ENCODE measurements at places on chromosomes 5 and 9.

GRCh38 chr5:124315741-124316415 is 430.6 kb downstream of the ZNF608 start:
- no peak for DNase-seq

GRCh38 chr9:73683862-73684591 is 532.4 kb downstream of the ANXA1 start:
- no peak for DNase-seq

GRCh38 chr5:87268126-87268969 is 665 bp downstream of the RASA1 start:
- peak; percentile 66 for DNase-seq

DNA sequence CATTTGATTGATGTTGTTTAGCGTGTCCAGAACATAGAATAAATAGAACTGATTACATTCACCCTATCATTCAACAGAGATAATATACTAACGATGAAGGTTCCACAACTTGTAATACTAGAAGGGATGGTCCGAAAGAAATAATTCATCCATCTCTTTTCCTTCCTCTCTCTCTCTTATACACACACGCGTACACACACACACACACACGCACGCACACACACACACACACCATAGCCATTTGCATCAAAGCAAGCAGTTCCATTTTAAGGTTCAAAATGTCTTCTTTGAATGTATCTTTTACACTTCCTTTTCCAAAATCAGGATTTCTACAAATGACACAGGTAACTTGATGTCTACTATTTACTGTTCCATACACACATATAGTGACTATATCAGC is 887 bp downstream of the GDA start:
- DNase-seq, result no peak

GRCh38 chr5:23820765-23821471 is 313.5 kb downstream of the PRDM9 start:
- DNase-seq, result no peak

- no peak for DNase-seq
These were observed 140.4 kb upstream of the WWC1 start for GRCh38 chr5:168151041-168151440.

DNA sequence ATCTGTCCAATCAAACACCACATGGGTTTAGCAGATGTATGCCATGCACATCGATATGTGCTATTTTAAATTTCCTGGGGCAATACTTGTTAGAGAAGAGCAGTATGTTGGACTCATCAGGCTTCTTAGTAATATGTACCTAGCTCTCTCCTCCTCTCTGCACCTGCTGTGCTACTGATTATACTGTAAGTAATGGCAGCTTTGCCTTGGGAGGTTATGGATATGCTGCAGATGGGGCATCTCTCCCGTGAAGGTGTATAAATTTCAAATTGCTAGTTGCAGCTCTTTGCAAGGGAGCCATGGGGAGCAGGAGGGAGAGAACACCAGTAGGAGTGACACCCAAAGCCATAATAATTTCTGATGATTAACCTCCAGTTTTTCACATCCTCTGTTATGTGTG is 101.5 kb downstream of the SPATA31D1 start:
- DNase-seq, result no peak

- DNase-seq, result no peak
These were observed 53.6 kb downstream of the ARHGAP26 start for GRCh38 chr5:142823806-142824205.

DNA sequence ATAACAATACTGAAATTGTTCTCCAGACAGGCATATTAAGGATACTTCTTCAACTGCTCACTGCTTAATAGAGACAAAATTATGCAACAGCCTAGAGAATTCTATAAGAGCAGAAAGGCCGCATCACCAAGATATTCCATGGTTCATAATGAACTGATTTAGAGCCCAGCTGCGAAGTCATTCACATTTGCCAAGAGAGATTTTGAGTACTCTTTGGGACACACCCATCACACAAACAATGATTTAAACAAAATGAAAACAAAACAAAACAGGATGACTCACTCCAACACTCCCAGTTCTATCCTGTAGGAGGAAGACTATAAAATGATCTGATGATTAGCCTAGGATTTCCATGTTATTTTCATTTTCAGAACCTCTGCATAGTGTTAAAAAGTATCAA is 145.7 kb upstream of the GNA14 start:
- DNase-seq, result no peak

DNA sequence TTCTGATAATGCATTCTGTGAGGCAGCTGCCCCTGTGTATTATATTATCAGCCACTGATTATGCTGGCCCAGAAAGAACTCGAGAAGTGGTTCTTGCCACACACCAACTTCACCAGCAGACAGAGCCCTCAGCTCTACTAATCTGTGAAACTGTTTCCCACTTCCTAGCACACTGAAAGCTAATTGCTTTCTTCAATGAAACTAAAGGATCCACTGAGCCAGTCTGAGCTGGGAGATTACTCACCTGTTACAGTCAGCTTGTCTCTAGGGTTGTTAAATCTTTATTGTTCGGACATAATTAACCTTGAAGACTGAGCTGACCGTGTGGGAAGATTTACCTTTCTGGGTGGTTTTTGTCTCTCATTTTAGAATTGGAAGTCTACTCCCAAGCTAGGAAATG is 263.2 kb downstream of the KCTD16 start:
- DNase-seq, result no peak

DNA sequence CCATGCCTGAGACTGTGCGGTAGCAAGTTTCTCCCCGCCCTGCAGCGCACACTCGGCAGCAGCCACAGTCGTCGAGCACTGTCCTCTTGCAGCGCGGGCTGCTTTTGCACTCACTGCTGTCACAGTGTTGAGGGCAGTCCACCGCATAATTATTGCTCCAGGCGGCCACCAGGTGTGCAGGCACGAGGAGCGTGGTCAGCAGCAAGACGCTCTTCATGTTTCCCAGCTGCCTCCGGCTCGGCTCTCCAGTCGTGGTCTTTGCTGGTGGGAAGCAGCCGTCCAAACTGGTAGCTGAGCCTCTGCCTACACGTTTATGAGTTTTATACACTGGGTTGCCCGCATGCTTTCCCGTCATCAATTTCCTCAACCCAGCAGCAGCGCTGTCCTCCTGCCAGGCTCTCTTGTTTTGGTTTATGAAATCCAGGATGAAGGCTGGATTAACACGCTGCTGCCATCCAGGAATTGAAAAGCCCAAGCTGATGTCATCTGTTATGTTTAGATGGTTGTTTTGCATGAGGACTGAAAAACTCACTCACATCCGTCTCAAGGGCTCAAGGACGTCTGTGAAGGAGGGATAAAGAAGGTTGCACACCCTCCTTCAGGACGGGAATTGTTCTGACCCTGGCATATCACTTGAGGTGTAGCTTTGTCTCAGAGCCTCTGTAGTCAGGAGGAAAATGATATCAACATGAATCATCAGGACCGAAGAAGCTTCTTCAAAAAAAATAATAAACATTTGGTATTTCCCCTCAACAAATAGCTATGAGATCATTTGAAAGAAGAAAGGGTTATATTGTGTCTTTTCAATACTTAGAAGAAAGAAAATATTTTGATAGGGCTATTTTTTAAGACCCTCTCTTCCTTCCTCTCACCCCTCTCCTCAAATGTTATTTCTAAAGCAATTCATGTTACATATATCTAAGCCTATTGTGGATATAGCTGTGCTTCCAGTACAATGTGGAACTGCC is at the start of gene ESM1:
ESM1 (minus strand) TSS at position 293 of the 968 bp plus-strand sequence; CDS start at position 217, 76 bp downstream.
- DNase-seq, result no peak

GRCh38 chr5:93454896-93455295 is 126.1 kb downstream of the NR2F1-AS1 start:
- DNase-seq, result no peak

- no peak for DNase-seq
These were observed 31.4 kb downstream of the FANCC start for GRCh38 chr9:95286151-95286550.

- DNase-seq, result no peak
These were observed 688.4 kb downstream of the PTPRD start for GRCh38 chr9:9924376-9924775.

- DNase-seq, result no peak
These were observed 28.4 kb upstream of the DUSP1 start for GRCh38 chr5:172799416-172799815.

- no peak for DNase-seq
These were observed 115.3 kb downstream of the UBE2R2 start for GRCh38 chr9:33932078-33932807.

- no peak for DNase-seq
These were observed 110.9 kb upstream of the ANKRD55 start for GRCh38 chr5:56343988-56344387.

DNA sequence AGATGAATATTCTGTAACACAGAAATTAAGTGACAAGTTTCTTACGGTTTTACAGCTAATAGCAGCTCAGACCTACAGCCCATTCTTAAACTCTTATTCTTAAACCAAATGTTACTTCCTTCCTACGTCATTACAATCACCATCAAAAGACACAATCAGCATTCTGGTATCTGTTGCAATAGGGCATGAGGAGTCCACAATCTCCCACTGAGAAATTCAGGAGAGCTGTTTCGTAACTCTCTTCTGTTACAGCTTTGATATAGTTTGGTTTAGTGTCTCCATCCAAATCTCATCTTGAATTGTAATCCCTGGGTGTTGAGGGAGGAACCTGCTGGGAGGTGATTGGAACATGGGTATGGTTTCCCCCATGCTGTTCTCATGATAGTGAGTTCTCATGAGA is 163.4 kb downstream of the GAS1 start:
- DNase-seq, result no peak

GRCh38 chr9:115104908-115105307 is 13.0 kb downstream of the TNC start:
- no peak for DNase-seq

- DNase-seq, result no peak
These were observed 17.0 kb downstream of the NIPSNAP3B start for GRCh38 chr9:104780796-104781395.

- no peak for DNase-seq
These were observed 35.3 kb upstream of the HK3 start for GRCh38 chr5:176934309-176934930.

DNA sequence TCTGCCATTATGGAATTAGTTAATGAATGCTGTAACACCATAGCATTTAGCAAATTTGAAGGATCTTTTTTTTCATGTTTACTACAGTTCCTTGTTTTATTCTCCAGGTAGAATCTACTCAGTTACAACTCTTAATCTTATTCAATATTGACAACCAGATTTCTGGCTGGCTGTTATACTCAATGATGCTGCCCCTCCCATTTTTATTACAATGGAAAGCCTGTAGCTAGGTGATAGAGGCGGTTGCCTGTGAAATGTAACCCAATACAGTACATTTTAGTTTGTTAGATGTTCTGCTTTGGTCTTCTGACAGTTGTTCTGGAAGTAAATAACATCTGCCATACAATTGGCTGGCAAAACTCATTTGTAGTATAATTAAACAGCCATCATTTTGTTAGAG is 294.2 kb downstream of the DMRTA1 start:
- no peak for DNase-seq

DNA sequence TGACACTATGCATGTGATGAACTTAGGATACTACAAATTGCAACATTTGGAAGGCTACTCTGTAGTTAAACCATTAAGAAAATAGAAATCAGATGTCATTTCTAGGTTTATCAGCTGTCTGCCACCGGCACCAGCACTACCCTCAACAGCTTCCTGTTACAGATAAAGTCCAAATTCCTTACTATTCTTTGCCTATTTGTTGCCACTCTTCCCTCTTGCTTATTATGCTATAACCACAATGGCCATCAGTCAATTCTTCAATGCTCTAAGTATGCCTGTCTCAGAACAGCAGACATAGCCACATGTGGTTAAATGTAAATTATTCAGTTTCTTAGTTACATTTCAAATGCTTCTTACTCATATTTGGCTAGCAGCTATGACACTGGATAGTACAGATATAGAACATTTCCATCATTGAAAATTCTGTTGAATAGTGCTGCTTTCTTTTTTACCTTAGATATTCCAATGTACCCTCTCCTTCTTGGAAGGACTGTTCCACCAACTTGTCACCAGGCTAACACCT is 21.0 kb downstream of the DHX29 start:
- DNase-seq, result no peak

GRCh38 chr9:37528652-37529471 is 43.1 kb downstream of the POLR1E start:
- peak; percentile 78 for DNase-seq

GRCh38 chr9:122070728-122071515 is 22.2 kb downstream of the TTLL11 start:
- no peak for DNase-seq

- DNase-seq, result no peak
These were observed 180.6 kb upstream of the PAPPA start for GRCh38 chr9:115972843-115973595.

- DNase-seq, result no peak
These were observed 53.9 kb downstream of the OSTF1 start for GRCh38 chr9:75142202-75142601.

DNA sequence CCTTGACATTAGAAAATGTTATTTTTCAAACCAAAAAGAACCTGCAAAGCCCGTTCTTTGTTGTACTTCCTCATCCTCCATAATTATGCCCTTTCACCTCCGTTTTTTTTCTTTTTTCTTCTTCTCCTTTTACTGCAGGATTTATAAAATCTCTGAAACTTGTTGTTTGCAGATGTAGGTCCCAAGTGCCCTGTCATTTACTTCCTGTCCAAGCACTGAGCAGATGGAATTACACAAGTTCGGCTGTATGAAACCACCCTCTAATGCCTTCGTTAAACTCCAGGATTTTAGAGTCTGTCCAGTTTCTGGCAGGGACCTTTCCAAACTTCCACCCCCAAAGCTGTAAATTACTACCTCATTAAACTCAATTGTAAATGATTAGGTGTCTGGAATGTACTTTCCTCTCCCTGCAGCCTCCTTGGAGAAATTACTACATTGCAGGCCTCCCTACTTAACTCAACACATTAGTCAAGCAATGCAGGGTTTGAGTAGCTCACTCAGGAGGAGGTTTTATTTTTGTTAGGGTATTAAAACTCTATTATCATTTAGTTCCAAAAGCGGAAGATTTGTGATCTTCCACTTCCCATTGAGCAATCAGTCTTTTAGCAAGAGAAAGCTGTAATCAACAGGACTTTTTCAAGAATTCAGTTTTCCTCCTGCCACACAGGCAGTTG is 125.6 kb upstream of the LPAR1 start:
- DNase-seq, result no peak

- DNase-seq, result no peak
These were observed 51.2 kb upstream of the BARHL1 start for GRCh38 chr9:132531195-132531594.

DNA sequence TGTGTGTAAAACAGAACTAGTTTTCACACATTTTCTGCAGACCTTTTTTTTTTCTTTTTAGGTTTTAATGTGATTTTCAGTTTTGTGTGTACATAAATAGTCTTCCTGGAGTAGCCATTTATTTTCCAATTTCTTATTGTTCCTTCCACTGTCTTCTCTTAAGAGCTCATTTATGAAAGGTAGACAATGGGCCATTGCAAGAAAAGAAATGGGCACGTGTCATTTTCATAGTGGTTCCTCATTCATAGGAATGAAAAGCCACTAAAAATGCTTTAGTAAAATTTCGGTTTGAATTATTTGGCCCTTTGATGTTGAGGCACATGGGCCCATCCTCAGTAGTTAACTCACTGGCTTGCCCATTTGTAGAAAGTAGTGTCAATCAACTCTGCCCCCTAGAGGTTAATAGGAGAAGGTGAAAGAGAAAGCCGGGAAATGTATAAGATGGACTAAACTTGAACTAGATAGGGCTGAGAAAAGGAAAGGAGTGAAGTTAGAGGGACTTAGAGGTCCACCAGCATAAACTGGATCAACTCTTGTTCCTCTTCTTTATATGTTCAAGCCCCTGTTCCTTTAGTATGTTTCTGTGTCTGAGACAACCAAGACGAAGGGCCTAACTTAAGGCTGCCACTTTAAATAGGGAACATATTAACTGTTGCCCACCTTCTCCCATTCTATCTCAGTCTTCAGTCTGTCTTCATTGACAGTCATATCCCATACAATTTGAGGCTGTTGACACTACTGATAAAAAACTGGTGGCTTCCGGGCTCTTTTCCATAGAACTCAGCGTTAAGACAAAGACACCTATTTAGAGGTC is 72.6 kb downstream of the SMARCA2 start:
- no peak for DNase-seq
